NCI-H1930 (cell line): ENCODE measurements at places on chromosomes 1 and 21.

GRCh38 chr1:6860401-6860800 is 75.1 kb downstream of the CAMTA1 start:
- no peak for DNase-seq

GRCh38 chr1:2564815-2565374 is 8.7 kb downstream of the TNFRSF14 start:
- no peak for DNase-seq

GRCh38 chr1:246147524-246148461 is 359.3 kb downstream of the SMYD3 start:
- DNase-seq = no peak

GRCh38 chr1:245537992-245538391 is 383.2 kb downstream of the KIF26B start:
- DNase-seq = no peak

GRCh38 chr1:32321712-32322291 is 14.2 kb downstream of the MARCKSL1 start:
- DNase-seq = no peak

DNA sequence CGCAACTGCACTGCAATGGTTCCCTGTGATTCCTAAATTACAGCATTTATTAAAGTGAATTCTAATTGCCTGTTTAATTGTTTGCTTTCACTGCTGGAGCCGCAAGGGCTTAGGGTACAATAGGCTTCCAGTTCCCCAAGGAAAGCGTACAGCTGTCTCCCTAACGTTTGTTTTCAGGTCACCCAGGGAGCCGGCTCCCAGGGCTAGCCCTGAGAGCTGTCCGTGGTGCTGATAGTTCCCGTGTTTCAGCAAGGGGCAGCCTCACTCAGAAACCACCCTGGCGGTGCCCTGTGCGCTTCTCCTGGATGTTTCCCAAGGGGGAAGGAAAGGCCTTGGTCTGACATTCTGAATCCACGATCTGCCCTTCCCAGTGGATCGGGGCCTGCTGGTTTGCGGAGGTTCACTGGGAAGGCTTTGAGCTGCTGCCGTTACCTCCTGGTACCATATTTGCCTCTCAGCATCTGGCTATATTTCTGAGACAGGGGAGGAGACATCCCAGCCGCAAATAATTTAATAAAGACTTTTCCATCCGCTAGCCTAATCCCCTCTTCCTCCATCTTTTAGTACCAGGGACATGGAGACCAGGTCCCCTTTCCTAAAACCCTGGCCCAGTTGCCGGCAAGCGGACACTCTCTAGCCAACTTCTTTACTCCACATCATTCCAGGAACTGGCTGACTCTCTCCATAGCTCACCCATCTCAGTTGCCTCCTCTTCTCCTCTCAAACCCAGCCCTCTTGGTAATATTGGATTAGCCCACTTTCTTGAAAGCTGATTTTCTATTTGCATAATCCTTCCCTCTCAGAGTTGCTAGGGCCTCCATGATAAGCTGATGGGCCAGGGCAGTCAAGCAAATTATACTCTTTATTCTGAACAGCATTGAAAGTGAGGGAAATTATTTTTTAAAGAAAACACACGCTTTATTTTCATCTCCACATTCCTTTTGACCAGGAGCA is 149.0 kb downstream of the IGSF21 start:
- DNase-seq = no peak
